ENCODE measurements at places on chromosomes 13 and 19.

DNA sequence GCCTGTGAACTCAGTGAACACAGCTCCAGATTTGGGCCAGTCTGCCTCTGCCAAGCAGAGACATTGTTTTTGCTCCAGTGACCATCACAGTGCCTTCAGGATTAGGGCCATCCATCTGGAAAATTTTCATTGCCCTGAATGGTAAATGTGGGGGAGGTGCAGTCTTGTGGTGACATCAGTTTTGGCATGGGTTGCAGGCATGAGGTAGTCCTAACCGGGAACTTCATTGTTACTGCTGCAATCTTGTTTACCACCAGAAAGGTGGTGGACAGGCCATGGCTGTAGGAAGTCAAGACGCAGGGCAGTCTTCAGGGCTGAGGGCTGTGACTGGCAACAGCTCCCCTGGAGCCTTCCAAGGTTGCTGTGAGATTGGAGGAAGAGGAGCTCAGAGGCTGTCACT is 55.2 kb downstream of the SPATA13 start:
- H3K27me3 ChIP-seq: no peaks in the 10 kb centered on the region
- no peak overlapping the region for H3K4me3 ChIP-seq
- H3K36me3 ChIP-seq: no peaks in the 10 kb centered on the region
- no peak for DNase-seq
- peaks cover 37% of the 10 kb centered on the region for H3K4me1 ChIP-seq

DNA sequence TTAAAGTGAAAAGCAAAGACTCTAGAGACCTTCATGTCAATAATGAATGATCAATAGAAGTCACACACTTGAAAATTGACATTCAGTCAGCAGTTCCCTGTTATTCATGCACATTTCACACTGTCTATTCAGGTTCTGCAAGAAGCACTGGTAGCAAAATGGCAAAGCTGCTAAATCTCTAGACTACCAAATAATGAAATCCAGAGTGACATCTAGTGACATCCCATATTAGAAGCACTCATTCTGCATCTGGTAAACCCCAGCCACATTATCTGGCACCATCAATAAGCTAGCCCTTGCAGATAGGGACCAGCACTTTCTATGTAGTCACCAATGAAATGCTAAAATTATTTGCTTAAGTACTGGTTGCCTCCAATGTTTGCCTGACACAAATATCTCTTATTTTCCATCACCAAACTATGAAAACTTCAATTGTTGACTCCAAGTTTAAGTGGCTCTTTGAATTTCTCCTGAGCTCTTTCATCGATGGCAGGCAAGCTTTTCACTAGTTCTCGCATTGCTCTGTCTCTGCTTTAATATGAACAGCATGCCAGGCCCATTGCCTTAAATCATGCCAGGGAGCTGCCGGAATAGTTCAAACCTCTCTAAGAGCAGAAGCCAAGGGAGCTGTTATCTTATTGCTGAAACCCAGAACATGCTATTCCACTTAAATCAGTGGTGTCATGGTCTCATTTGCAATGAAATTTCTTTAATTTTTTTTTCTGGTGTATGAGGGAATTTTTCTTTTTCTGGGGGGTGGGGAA is 409.9 kb downstream of the MZT1 start:
- no peaks in the 10 kb centered on the region for H3K4me1 ChIP-seq
- H3K36me3 ChIP-seq: no peaks in the 10 kb centered on the region
- DNase-seq: no peak
- no peaks in the 10 kb centered on the region for H3K27me3 ChIP-seq
- no peak overlapping the region for H3K4me3 ChIP-seq

DNA sequence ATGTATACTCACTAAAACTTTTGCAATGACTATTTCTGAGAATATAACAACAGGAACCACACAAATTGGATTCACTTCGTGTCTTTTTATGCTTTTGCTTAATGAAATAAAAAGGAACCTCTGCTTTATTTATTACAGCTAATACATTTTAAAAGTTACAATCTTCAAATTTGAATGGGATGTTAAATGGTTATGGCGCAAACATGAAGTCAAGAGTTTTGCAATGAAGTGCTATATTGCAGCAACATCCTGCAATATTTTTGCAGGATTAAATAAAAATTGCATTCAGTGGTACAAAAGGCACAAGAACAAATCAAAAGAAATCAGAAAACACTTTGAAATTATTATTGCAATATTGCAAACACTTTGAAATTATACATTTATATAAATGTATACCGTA is 1519.0 kb upstream of the MIR17HG start:
- H3K4me1 ChIP-seq: no peaks in the 10 kb centered on the region
- no peaks in the 10 kb centered on the region for H3K36me3 ChIP-seq
- H3K27me3 ChIP-seq: no peaks in the 10 kb centered on the region
- no peak overlapping the region for H3K27ac ChIP-seq

GRCh38 chr13:44147648-44148047 is 226.0 kb upstream of the SERP2 start:
- H3K27ac ChIP-seq: no peak overlapping the region
- no peaks in the 10 kb centered on the region for H3K36me3 ChIP-seq
- no peaks in the 10 kb centered on the region for H3K4me1 ChIP-seq
- no peak overlapping the region for H3K4me3 ChIP-seq
- no peaks in the 10 kb centered on the region for H3K27me3 ChIP-seq

- H3K36me3 ChIP-seq: no peaks in the 10 kb centered on the region
- DNase-seq: no peak
- no peaks in the 10 kb centered on the region for H3K4me1 ChIP-seq
- H3K4me3 ChIP-seq: no peak overlapping the region
- H3K27ac ChIP-seq: no peak overlapping the region
- H3K27me3 ChIP-seq: peaks cover 93% of the 10 kb centered on the region
Observed at GRCh38 chr19:850221-850978, 1.7 kb upstream of the ELANE start.

- no peaks in the 10 kb centered on the region for H3K27me3 ChIP-seq
Observed at GRCh38 chr19:50384685-50385535, 763 bp downstream of the POLD1 start.

GRCh38 chr13:107518292-107518691 is 697.0 kb downstream of the LIG4 start:
- H3K27ac ChIP-seq: no peak overlapping the region
- no peak for DNase-seq
- H3K36me3 ChIP-seq: no peaks in the 10 kb centered on the region
- H3K4me1 ChIP-seq: no peaks in the 10 kb centered on the region

- no peak for DNase-seq
Observed at GRCh38 chr13:101838323-101838722, 385.8 kb downstream of the ITGBL1 start.

DNA sequence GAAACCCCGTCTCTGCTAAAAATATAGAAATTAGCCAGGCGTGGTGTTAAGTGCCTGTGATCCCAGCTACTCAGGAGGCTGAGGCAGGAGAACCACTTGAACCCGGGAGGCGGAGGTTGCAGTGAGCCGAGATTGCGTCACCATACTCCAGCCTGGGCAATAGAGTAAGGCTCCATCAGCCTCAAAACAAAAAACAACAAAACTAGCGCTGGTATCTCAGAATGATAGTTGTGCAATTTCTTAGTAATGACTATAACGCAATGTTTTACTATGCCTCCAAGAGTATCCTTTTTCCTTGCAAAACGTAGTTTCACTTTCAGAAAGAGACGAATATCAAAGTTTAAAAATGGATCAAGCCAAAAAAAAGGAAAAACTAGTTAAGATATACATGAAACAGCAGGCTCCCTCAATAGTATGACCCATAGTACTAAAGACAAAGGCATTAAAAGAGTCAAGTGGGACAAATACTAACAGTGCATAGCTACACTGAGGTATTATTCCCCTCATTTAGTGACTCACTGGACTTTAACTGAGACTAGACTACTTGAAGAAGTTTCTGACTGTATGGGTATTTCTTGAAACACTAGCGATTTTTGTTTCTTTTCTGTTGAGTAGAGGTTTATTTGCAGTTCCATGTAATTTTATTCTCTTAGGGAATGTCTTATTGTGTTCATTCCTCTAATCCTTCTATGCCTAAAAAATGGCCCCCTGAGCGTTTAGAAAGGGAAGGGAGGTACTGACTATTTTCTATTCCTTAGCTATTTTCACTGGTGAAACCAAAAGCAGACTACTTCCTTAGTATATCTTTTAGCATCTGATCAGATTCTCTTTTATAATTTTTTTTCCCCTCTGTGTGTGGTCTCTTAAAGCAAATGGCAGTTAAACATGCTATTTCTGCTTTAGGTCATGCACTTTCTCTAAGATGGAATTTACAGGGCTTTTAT is 10.4 kb upstream of the ITM2B start:
- H3K36me3 ChIP-seq: no peaks in the 10 kb centered on the region
- peak overlapping the region; percentile 64 for H3K27ac ChIP-seq
- H3K27me3 ChIP-seq: no peaks in the 10 kb centered on the region
- H3K4me3 ChIP-seq: no peak overlapping the region
- peaks cover 24% of the 10 kb centered on the region for H3K4me1 ChIP-seq
- DNase-seq: no peak

DNA sequence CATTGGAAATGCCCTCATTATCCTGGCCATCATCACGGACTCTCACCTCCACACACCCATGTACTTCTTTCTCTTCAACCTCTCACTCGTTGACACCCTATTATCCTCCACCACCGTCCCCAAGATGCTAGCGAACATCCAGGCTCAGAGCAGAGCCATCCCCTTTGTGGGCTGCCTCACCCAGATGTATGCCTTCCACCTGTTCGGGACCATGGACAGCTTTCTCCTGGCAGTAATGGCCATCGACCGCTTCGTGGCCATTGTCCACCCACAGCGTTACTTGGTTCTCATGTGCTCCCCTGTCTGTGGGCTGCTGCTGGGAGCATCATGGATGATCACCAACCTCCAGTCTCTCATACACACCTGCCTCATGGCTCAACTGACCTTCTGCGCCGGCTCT is 5.2 kb downstream of the OR1I1 start:
- no peaks in the 10 kb centered on the region for H3K4me1 ChIP-seq
- DNase-seq: no peak
- H3K27ac ChIP-seq: no peak overlapping the region
- no peaks in the 10 kb centered on the region for H3K27me3 ChIP-seq
- H3K4me3 ChIP-seq: no peak overlapping the region

DNA sequence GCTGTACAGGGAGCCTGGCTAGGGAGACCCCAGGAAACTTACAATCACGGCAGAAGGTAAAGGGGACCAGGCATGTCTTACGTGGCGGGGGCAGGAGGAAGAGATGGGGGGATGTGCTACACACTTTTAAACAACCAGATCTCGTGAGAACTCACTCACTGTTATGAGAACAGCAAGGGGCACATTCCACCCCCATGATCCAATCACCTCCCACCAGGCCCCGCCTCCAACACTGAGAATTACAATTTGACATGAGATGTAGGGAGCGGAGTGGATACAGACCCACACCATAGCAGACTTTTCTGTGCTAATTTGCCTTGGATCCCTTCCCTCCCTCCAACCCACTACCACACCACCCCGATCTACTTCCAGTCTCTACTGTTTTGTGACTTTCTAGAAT is 106.7 kb upstream of the PEG3 start:
- H3K36me3 ChIP-seq: no peaks in the 10 kb centered on the region
- no peaks in the 10 kb centered on the region for H3K27me3 ChIP-seq
- H3K4me3 ChIP-seq: no peak overlapping the region
- H3K4me1 ChIP-seq: no peaks in the 10 kb centered on the region

DNA sequence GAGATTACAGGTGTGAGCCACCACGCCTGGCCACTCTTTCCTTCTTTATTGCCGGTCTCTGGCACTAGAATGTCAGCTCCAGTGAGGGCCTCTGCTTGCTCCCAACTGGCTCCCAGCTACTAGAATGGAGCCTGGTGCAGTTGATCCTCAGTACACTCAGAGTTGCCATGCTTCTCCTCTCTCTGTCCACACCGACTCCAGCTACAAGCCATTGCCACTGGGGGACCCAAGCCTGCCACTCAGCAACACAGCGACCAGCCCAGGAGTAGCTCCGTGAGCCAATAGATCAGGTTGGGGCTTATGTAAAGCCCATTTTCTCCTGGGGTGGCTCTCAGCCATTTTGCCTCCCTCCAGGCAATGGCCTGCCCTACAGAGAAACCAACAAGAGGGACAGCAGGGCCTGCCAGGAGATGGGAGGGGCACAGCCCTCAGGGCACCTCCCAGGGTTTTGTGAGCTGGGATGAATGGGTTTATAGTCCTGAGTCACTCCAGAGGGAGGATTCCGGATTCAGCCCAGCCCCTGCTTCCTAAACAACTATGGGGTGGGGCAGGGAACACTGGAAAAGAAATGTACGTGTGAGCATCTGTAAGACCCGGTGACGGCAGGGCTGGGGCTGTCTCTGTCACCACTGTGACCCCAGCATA is 36.5 kb downstream of the OPA3 start:
- no peaks in the 10 kb centered on the region for H3K27me3 ChIP-seq
- no peaks in the 10 kb centered on the region for H3K4me1 ChIP-seq
- no peak overlapping the region for H3K4me3 ChIP-seq
- no peak for DNase-seq
- H3K27ac ChIP-seq: no peak overlapping the region

GRCh38 chr19:14427461-14427860 is 5.6 kb upstream of the PKN1 start:
- H3K4me3 ChIP-seq: no peak overlapping the region
- H3K27ac ChIP-seq: no peak overlapping the region
- no peak for DNase-seq
- H3K4me1 ChIP-seq: no peaks in the 10 kb centered on the region
- H3K27me3 ChIP-seq: peaks cover 10% of the 10 kb centered on the region

GRCh38 chr13:40665126-40666044 is 1.1 kb downstream of the FOXO1 start:
- H3K4me1 ChIP-seq: peaks cover 17% of the 10 kb centered on the region
- peak overlapping the region; percentile 69 for H3K4me3 ChIP-seq
- H3K27ac ChIP-seq: peak overlapping the region; percentile 55
- H3K27me3 ChIP-seq: peaks cover 66% of the 10 kb centered on the region
- DNase-seq: peak; percentile 30

DNA sequence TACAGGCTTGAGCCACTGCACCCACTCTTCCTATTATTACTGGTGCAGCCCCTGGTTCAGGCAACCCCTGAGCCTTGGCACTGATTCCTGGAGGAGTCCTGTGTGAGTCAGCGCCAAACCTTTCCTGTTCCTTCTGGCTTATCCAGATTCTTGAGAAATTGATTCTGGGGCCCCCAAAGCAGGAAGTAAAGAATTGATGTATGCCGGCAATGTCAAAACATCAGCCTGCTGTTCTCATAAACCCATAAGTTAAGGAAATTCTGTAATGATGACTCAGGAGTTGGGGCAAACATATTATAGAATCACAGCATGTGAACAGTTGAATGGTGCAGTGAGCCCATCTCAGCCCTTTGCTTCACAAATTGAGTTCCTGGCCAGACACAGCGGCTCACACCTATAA is 1.4 kb upstream of the OR7G3 start:
- H3K27me3 ChIP-seq: no peaks in the 10 kb centered on the region
- no peak for DNase-seq
- H3K27ac ChIP-seq: no peak overlapping the region
- no peaks in the 10 kb centered on the region for H3K4me1 ChIP-seq
- no peak overlapping the region for H3K4me3 ChIP-seq

- peaks cover 4% of the 10 kb centered on the region for H3K4me1 ChIP-seq
- DNase-seq: no peak
- H3K27me3 ChIP-seq: no peaks in the 10 kb centered on the region
- H3K36me3 ChIP-seq: no peaks in the 10 kb centered on the region
Observed at GRCh38 chr13:113415825-113416224, 37.5 kb downstream of the ADPRHL1 start.

- H3K36me3 ChIP-seq: peaks cover 7% of the 10 kb centered on the region
- H3K27me3 ChIP-seq: no peaks in the 10 kb centered on the region
- no peak overlapping the region for H3K27ac ChIP-seq
- no peak overlapping the region for H3K4me3 ChIP-seq
- no peak for DNase-seq
Observed at GRCh38 chr13:114311387-114311786, 2.9 kb upstream of the CHAMP1 start.
